ENCODE measurements at places on chromosomes 1 and 21.

- no peak for DNase-seq
These were observed 65.3 kb upstream of the PPP2R5A start for GRCh38 chr1:212219679-212220463.

DNA sequence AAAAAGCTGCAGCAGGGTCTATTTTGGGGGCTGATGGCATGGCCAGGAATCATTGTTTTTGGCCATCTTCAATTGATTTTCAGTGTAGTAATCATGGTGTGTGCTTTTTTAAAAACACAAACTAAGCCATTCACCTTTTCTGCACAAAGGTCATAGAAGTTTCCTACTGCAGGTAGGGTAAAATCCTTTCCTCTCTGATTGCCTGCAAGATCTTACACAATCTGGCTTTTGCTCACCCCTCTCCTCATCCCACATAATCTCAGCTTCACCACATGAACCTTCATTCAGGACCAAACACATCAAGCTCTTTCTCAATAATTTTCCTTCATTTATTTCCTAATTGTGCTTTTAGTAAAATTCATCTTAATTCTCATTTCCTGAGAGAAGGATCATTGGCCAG lies 38.3 kb upstream of the GBP5 start:
- no peak for DNase-seq

DNA sequence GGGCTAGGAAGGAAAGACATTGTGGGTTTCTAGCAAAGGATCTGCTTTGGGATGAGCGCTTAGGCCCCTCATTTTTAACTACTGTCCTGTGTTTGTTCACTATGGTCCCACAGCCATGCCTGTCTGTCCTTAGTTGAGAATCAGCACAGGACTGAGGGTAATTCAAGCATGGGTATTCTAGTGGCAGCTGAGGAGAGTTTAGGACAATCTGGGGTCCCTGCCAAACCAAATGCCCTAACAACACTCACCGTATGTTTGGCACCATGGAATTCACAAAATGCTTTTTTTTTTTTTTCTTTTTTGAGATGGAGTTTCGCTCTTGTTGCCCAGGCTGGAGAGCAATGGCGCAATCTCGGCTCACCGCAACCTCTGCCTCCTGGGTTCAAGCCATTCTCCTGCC lies 10.4 kb downstream of the ARHGEF11 start:
- no peak for DNase-seq

GRCh38 chr1:185400052-185400451 lies 83.0 kb upstream of the IVNS1ABP start:
- no peak for DNase-seq

DNA sequence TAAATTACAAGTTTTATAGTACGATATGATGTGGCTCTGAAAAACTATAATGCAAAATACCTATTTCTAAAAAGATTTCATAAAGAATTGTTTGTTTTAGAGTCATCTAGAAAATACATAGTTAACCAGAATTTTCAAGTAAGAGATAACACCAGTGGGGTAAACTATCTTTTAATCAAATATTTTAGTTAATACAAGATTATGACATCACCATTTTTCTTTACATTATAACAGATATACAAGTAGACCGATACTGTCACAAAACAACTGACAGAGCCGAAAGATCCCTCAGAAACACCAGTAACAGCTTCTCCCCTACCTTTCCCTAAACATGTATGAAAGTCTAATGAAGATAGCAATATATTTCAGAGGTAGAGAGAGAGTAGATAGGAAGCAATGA lies 54.2 kb downstream of the EPS15 start:
- DNase-seq, result no peak

- no peak for DNase-seq
These were observed 107.9 kb downstream of the SPSB1 start for GRCh38 chr1:9400425-9401079.

- no peak for DNase-seq
These were observed 351.4 kb downstream of the NUF2 start for GRCh38 chr1:163672976-163673758.

DNA sequence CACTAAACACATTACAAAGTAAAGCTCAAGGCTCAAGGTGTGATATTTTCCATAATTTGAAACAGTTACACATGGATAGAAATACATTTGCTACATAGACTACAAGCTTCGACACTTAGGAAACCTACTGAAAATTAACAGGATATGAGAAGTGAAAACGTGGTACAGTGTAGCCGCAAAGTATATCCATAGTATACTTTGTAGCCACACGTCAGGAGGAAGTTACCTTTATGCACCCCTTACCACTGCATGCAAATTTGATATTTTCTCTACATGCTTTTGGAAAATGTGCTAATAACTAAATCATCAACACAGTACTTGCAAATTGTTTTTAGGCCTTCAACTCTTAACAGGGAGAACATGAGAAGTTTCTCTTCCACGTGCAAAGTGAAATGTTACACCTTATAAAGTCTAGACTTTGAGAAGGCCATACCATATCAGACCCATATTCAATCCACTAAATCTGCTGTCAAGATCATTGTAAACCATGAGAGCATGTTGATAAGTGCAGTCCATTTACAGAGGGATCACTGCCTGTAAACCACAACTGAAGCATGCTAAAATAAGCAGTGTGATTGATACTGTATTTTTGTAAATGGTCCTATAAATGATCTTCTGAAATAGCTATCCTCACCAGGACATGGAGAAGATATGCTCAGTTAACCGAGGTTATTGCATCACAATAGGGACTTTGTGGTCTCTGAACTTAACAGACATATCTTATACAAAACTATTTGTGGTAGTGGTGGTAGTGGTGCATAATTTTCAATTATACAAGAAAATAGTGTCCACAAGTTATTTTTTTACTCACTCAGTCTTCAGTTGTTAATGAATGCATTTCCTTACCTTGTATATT lies 64.7 kb downstream of the VAV3 start:
- DNase-seq, result no peak

GRCh38 chr1:70891051-70891843 lies 156.4 kb downstream of the PTGER3 start:
- no peak for DNase-seq

DNA sequence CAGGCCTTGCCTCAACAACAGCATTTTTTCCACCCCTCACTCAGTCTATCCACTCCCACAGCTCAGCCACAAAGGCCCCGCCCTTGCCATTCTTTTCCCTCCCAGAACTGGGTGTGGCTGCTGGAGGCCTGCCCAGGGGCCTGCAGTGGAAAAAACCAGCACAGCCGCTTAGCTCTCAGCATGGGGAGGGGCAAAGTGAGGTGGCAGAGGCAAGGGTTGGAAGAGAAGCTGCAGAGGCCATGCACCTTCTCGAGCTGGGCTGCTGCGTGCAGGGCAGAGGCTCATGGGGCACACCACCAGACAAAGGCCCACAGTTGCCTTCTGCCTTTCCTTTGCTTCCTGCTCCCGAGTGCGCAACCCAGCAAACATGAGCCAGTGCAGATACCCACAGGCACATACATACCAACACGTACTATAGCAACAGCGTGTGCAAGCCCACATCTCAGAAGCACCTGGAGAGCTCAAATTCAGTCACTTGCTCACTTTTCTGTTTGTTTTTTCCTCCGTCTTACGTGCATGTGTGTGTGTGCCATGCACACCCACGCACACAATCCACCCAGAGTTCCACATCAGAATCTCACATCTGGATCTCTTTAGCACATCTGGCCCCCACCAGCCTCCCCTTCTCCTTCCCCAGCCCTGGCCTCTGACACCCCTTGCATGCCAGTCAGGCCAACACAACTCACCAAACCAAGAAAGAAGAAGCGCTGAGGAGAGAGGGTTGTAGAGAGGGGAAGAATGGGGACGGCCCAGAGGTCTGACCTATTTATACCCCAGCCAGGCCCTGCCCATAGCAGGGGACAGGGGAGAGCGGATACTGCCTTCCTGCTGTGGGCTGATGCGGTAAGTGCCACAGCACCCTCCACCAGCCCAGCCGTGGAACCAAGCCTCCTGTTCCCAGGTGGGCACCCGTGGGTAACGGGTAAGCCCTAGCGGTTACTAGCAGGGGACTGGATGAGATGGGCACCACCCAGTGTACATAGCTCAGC lies at the start of gene S100A4:
Gene S100A4 (minus strand): TSS at position 740 of the 989 bp plus-strand sequence. CDS start 1,012 bp downstream, outside the sequence.
- DNase-seq, result peak; percentile 75

DNA sequence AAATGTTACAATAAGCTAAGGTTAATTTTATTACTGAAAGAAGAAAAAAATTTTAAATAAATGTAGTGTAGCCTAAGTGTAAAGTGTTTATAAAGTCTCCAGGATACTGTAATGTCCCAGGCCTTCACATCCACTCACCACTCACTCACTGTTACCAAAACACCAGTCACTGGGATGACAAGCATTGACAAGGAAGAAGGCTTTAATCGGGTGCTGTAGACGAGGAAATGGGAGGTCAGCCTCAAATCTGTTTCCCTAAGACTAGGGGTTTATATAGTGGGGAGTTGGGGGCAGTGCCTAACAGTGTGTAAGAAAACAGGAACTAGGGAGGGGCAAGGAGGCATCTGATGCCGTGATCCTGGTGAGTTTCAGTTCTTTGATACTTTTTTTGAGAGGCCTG lies 69.4 kb downstream of the CHRM3 start:
- no peak for DNase-seq

GRCh38 chr1:1210726-1211540 lies 3.0 kb downstream of the TNFRSF4 start:
- DNase-seq, result no peak

- no peak for DNase-seq
These were observed 315.0 kb upstream of the POU3F1 start for GRCh38 chr1:38361566-38361965.

- DNase-seq, result no peak
These were observed 21.7 kb upstream of the ZNF362 start for GRCh38 chr1:33234588-33234990.

GRCh38 chr1:64039390-64039926 lies 164.0 kb upstream of the UBE2U start:
- DNase-seq, result no peak

DNA sequence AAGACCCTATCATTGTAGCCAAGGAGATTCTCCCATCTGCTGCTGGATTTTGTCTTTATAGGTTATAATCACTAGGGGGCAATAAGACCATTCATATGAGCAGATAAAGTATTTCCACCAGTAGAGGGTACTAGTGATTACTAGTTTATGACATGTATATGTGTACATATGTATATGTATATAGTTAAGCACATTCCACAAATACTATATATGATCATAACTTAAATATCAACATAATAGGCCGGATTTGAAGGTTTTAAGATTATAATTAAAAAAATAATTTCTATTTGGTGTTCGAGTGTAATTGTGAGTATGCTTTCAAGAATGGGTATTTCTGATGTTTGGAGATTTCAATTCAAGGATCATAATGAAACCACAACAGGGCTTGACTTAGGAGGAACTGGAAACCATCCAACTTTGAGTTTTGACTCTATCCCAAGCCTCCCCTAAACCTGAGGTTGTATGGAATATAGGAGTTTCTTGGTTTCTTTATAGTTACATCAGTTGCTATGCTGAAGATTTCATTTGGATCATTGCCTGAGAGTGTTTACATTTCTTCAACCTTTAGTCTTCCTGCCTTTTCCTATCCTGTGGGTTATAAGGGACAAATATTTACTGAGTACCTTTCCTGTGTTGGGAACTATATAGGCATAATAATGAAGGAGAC lies 16.9 kb downstream of the TCEANC2 start:
- DNase-seq, result no peak

- DNase-seq, result no peak
These were observed 333.8 kb downstream of the ST6GALNAC3 start for GRCh38 chr1:76408303-76408702.

DNA sequence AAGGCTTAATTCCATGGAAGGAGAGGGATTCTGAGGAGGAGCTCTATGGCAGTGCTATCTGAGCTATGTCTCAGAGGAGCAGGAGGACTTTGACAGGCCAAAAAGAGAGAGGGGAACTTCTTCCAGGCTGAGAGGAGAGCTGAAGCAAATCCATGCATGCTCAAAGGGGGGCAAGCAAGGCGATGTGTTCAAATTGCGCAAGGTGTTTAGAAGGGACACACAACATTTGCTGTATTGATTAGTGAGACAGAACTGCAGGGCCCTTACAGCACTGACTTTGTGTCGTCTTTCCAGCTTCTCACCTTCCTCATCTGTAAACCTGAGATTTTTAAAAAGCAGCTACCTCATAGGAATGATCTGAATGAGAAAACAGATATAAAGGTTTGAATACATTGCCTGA lies 145.3 kb downstream of the DAB1 start:
- no peak for DNase-seq

DNA sequence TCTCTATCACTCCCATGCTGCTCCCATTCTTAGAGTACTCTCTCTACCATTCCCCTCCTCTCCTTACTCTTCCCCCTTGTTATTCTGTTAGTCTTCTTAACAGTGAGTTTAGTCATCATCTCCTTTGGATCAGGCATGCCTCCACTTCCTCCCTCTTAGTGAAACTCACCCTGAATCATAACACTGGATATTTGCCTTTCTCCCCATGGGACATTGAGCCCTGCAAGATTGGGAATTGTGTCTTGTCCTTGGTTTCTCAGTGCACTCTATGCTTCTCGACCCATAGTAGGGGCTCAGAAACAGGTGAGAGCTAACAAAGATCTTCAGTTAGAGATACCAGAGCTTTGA lies 68.3 kb upstream of the GCLM start:
- no peak for DNase-seq

- no peak for DNase-seq
These were observed 215.3 kb upstream of the PTGFR start for GRCh38 chr1:78275456-78275855.

DNA sequence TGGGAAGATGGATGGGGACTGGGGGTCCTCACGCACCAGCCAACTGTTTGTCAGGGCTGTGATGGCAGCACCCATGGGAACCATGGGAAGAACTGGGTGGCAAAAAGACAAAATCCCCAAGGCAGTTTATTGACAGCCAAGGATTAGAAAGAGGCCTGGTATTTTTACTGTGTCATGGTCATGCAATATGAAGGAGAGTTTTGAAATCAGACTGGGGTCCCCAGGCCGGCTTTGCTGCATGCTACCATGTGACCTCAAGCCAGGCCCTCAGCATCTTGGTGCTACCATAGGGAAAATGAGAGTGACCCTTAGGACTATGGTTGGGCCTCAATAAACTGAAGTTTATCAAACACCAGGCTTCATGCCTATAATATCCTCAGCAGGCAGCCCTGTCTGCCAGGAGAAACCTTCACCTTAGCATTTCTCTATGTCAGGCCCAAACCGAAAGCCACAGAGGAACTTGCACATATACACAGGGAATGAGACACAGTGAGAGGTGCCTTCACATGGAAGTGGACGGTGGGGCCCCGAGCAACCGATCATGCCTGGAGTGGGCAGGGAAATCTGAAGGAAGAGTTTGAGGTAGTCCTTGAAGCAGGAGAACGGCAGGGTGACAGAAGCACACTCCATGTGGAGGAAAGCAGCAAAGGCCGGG lies 203.2 kb downstream of the HIVEP3 start:
- DNase-seq, result no peak

DNA sequence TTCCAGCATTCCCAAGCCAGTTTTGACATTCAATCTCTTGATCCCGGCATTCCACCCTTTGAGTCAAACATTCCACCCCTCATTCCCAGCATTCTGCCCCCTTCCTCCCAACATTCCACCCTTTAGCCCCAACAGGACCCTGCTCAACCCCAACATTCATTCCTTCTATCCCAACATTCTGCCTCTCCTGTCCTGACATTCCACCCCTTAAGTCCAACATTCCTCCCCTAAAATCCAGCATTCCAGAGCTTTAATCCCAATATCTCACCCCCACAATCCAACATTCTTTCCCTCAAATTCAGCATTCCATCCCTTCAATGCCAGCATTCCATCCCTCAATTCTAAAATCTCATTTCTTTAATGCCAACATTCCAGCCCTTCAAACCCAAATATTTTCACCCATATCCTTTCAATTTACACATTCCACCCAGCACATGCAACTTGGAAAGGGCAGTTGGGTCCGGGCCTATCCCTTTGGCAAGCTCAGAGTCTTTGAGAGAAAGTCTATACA lies 22.9 kb downstream of the DDX20 start:
- DNase-seq, result no peak

Data from effector memory CD4-positive, alpha-beta T cell (primary cell).